ENCODE measurements at places on chromosomes 3 and 15. TPM values are rescaled to one million over a fixed set of nuclear protein-coding genes. Genes with fewer than 3 reads are reported as not detected.

MAP6D1 gene
- 1.1 TPM for total RNA-seq

DNA sequence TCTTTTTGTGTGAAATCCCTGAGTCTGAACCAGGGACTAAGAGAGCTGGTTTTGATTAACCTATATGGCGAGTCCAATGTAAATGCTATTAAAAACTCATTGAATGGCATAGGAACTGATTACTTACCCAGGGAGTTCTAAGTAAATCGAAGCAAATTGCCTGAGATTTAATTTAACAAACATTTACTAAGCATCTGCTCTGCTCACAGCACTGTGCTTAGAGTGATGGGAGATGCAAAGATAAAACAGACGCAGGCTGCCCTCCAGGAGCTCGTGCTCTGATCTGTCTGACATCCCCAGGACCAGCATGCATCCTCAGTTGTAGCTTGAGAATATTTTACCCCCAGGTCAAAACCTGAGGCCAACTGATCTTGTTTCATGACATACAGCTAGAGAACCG is 247.9 kb downstream of the NR2F2 start:
- DNase-seq, result no peak

- DNase-seq, result peak; percentile 78
These were observed 109.9 kb downstream of the TLE3 start for GRCh38 chr15:69987492-69988489.

- no peak for DNase-seq
These were observed 18.8 kb downstream of the PPP1R2 start for GRCh38 chr3:195524171-195524896.

DNA sequence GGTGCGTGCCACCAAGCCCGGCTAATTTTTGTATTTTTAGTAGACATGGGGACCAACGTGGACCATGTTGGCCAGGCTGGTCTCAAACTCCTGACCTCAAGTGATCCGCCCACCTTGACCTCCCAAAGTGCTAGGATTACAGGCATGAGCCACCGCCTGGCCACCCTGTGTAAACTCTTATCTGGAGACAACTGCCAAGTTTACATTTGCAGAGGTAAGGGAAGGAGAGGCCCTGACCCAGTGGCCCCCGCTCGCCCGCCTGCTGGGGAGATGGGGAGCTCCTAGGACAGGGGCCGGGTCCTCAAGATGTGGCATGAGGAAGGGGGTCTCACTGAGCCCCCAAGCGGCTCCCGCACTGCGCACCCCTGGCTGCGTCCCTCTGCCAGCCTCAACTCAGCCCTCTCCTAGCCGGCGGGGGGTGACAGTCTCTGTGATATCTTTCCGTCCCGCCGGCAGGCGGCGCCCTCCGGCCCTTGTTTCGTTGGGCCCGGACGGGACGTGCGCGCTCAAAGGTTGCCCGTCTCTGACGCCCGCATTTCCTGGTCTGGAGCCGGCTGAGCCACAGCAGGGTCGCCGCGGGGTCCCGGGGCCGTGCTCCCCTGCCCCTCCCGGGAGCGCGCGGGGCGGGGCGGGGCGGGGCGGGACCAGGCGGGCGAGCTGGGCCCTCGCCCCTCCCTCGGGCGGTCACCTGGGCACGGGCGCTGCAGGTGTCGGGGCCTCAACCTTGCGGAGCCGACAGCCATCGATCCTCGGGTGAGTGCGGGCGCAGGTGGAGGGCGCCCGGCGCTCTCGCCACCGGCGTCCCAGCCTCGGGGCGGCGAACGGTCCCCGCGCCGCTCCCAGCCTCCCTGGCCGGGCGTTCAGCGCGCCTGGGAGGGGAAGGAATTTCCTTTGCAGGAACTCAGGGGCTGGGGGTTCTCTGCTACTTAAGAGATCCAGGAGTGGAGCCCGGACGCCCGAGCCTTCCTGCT is at the start of gene GPR160:
Gene GPR160 (plus strand): TSS at position 533 of the 971 bp plus-strand sequence. CDS start 45,978 bp downstream, outside the sequence.
- peak; percentile 31 for DNase-seq

- DNase-seq, result no peak
These were observed 48.2 kb upstream of the FGD5 start for GRCh38 chr3:14770591-14770990.

DNA sequence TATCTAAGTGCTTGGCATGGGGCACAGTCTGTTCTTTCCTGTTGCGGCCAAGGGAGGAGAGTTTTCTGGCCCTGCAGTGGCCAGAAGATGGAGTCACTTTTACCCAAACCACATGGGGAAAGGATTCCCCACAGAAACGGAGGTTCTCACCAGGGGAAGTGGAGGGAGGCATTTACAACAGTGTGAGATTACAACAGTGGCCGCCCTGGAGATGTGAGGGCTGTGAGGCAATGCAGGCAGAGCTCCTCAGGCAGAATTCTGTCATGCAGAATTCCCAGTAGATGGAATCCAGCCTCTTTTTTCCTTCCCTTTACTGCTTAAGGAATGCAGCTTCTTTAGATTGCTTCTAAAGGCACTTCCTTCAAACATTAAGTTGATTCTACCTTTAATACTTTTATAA is 83.1 kb downstream of the CACNA1D start:
- no peak for DNase-seq

PLXNA1 gene
- total RNA-seq, result 44.0 TPM

- DNase-seq, result no peak
These were observed 14.1 kb upstream of the STAB1 start for GRCh38 chr3:52480768-52481715.

- DNase-seq, result no peak
These were observed 243.3 kb upstream of the IGF1R start for GRCh38 chr15:98405013-98405412.

GRCh38 chr3:189003410-189003809 is 168.4 kb upstream of the TPRG1 start:
- DNase-seq, result no peak

B3GALNT1 gene
- 11.6 TPM for total RNA-seq

BSN gene
- 0.10 TPM for total RNA-seq

- DNase-seq, result peak; percentile 64
These were observed 55.6 kb downstream of the ANAPC13 start for GRCh38 chr3:134430174-134430573.
